ENCODE measurements at places on chromosomes 6 and 20.

DNA sequence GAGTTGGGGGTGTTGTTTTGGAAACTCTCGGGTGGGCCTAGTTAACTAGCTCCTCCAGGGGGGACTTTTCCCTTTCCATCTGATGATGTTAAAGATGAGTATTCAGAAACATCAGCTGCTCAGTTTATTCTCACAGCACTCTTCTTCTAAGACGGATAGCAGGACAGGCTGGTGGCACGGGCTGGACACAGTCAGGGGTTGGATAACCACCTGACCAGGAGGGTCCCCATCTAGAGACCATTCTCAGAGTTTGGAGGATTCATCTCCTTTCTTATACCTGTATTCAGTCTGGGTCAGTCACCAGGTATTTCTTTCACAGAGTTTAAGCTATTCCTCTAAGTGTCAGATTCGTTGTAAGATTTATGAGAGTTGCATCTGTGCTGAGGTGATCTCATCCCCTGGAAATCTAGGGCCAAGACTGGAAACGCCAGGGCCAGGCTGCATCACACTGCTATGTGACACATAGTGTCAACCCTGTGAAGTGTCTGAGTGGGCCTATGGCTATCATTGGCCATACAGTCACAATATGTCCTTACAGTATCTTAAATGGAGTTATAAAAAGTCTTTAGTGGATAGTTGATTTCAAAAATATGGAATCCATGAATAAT lies 111.7 kb downstream of the FAM50B start:
- no peak for DNase-seq

DNA sequence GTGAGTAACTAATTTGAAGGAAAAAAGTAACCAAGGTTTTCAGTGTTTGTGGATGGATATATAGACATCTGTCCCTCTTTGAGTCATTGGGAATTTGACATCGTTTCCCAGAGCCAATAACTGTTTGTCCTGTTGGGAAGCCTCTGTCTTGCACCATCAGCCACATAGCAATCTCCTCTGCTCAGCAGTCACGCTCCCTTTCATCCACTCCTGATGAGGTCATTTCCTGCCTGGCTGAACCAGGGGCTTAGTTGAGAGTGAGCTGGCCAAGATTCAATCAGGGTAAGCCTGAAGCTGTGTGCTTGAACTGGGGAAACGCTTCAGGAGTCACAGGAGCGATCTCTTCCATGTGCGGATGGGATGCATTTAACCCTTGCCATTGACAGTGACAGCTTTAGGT lies 121.5 kb upstream of the FOXQ1 start:
- DNase-seq = no peak

DNA sequence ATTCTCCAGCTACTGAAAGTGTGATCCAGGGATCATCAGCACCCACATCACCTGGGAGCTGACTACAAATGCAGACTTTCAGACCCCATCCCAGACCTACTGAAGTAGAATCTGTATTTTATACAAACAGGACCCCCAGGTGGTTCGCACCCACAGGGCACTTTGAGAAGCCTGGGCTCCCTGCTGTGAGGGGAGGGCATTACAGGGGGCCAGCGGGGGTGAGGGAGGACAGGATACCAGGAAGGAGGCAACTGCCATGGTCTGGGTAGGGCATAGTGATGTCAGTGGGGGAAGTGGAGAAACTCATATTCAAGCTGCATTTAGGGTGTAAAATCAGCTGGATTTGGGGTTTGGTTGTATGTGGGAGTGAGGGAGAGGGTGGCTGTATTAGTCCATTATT lies 2.0 kb upstream of the ADA start:
- DNase-seq = no peak

DNA sequence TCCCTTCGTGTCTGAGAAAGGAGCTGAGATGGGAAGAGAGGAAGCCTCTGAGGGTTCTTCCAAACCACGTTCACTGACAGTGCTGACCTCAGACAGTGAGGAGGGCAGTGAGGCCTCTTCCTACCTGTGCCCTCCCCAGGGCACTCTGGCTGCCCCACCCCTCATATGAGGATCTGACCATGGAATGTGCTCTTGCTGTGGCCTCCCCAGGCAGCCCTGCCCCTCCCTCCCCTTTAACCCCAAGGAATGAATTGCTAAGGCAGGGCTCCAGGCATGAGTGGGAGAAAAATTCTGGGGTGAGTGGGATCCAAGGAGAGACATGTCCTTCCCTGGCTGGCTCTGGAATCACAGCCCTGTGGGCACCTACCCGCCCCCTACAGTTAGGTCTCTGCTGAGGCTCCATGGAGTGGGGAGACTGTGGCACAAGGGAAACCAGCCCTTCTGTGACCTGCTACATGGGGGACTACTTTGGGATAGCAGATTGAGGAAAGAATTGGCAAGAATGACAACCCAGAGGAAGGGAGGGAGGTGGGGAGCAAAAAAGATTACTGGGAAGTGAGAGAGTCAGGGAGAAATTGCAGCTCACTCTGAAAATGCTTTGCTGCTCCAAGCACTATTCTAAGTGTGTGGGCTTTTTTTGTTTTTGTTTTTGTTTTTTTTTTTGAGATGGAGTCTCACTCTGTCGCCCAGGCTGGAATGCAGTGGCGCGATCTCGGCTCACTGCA lies 29.4 kb downstream of the TNXB start:
- no peak for DNase-seq

DNA sequence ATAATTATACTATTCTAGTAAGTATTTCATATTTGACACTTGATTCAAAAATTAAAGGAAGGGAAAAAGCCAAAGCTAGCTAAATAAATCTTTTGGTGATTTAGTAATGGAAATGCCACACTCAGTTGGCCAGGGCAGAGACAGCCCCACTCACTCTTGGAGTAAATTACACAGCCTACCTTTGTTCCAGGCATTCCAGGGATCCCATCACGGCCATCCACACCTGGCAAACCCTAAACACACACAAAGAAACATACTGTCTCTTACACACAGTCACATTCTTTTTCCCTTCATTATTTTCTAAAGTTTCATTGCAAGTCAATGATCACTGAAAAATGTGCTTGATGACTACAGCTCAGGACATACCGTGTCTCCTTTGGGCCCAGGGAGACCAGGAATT lies 48.1 kb downstream of the COL9A1 start:
- no peak for DNase-seq

DNA sequence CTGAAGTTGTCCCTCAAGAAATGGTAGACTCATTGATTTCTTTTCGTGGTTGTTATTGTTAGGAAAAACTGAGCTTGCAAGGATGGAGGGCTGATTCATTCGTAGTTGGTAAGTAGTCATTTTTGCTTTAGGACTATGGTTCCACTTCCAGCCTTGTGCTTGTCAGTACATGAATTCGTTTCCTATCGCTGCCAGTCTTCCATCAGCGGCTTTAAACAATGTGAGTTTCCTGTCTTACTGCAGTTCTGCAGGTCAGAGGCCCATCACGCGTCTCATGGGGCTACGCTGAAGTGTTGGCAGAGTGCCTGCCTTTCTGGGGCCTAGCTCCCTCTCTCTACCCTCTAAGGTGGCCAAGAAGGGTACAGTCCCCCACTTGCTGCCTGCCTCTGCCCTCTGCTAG lies 11.4 kb upstream of the MDFI start:
- no peak for DNase-seq

GRCh38 chr20:3748073-3748472 lies 15.6 kb downstream of the HSPA12B start:
- DNase-seq = no peak

- DNase-seq = no peak
Measured at GRCh38 chr6:6074190-6074589, 67.5 kb upstream of the NRN1 start.

DNA sequence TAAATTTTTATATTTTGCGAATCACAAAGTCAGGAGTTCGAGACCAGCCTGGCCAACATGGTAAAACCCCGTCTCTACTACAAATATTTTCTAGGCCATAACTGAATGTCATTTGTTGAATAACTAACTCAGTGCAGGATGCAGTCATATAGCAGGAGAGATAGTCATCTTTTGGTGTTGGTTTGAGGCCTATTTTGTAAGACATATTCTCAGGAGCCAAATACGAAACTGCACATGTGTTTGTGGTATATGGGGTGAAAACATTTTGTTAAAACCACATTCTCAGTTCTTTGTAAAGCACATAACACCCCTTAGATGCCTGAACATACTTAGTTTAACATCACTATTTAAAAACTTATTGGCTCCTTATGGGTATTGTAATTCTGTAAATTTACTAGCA lies 4.7 kb upstream of the ENPP5 start:
- DNase-seq = no peak

DNA sequence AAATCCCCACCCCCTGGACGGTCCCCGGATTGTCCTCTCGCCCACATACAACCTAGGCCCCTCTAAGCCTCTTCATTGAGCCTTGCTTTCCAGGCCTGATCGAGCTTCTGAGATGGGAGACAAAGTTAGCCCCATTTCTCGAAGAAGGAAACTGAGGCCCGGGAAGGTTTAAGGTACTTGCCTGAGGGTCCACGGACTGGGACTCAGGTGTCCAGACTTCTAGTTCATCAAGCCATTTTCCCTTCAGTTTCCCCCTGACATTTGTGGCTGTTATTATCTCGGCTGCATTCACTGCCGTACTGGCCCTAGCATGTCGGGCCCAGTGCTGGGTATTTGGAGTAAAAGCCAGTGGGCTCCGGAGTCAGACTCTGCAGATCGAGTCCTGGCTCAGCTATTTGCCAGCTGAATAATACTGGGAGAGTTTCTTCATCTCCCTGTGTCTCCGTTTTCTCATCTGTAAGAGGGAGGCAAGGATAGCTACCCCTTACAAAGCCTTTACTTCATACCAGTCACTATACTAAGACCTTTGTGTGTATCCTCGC lies 633 bp downstream of the RPRD1B start:
- DNase-seq = no peak

- no peak for DNase-seq
Measured at GRCh38 chr6:163513570-163514166, 99.2 kb downstream of the QKI start.

DNA sequence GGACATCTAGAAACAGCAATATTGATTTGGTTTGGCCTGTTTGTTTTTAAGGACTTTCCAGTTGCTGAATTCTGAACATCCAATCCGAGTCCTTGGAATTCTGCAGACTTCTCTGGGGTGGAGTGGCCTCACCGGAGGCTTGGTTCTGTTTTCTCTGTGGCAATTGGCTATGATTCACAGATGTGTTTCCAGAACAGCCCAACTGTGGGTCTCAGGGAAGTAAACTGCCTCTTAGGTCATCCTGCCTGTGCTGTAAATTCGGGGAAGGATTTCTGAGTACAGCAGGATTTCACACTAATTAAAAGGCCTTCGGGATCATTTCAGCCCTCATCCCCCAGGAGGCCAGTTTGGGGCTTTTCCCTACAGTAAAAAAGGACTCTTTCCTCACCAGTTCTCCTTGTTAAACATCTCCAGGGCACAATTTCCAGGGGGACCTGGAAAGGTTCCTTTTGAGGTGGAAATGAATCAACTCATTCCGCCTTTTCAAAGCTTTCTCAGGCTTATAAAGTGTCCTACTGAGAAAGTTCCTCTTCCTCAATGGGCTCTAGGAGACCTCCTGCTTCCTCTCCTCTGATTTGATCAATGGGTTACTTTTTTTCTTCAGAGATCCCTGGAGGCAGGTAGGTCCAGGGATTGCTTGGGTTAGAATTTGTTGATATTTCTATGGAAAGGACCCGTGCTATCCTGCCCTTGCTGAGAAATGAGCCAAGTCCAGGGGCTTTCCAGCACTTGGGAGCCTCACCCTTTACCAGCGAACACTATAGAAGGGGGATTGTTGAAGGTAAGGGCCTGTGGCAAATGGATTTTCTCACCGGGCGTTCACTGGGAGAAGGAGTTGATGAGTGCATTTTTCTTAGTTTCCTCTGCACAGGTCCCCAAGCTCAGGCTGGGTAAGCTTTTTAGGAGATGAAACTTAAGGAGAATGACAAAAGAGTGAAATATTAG lies 114.6 kb downstream of the CLIC5 start:
- no peak for DNase-seq

DNA sequence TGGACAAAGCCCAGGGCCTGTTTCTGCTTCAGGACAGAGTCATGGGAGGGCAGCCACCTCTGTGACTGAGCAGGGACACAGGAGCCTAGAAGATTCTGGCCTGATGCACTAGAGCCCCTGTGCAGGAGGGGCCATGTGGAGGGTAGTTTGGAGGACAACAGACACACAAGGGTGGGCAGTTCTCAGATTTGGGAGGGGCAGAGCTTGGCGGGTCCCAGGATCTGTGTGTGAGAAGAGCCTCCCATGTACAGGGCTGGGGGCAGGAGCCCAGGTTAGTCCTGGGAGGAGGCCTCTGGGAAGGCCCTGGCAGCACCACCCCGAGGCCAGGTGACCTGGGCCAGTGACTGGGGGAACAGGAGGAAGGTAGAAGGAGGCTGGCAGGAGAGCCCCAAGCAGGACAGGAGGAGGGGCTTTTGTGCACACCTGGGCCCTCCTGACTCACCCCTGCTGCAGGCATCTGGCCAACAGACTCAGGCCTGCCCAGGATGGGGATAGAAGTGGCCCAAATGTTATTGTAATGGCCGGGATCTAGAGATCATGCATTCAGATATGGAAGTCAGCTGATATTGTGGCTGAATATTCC lies 1.4 kb upstream of the ULBP3 start:
- DNase-seq = no peak

DNA sequence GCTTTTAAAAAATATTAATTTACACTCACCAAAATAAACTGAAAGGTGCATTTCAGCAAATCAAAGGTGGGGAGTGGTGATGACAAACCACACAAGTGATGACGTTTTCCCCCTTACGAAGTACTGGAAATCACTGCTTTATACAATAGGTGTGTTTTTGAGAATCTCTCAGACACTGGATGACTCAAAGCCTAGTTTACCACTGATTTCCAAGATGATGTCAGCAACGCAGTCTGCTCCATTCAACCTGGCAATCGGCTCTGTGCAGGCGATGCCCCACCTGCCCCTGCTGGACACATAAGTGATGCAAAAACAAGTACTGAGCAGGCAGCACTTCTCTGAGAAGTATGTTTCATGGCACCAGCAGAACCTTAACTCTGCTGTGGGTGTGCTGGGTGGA lies 114.4 kb downstream of the SOD2 start:
- no peak for DNase-seq

DNA sequence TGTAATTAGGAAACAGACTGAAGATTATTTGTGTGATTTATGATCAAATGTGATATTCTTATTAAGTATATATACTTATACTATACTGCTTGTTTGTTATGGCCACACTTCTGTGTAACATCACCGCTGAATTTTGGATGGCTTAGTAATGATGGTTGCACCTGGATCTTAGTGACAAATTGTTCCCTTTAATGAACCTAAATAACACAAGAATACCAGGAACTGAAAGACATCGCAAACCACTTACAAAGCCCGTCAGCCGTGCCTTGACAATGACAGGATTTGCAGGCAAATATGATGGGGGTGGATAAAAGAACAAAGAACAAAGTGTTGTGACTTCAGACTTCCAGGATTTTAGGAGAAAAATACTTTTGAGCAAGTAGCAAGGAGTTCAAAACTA lies 67.1 kb downstream of the LAMP5 start:
- no peak for DNase-seq

Measured in DMS 273 treated with DMSO at 0.1 percent for 48 hours (cell line).